ENCODE measurements at places on chromosomes 16 and 17.

- DNase-seq = no peak
Observed at GRCh38 chr17:69960755-69961154, 114.3 kb upstream of the KCNJ16 start.

DNA sequence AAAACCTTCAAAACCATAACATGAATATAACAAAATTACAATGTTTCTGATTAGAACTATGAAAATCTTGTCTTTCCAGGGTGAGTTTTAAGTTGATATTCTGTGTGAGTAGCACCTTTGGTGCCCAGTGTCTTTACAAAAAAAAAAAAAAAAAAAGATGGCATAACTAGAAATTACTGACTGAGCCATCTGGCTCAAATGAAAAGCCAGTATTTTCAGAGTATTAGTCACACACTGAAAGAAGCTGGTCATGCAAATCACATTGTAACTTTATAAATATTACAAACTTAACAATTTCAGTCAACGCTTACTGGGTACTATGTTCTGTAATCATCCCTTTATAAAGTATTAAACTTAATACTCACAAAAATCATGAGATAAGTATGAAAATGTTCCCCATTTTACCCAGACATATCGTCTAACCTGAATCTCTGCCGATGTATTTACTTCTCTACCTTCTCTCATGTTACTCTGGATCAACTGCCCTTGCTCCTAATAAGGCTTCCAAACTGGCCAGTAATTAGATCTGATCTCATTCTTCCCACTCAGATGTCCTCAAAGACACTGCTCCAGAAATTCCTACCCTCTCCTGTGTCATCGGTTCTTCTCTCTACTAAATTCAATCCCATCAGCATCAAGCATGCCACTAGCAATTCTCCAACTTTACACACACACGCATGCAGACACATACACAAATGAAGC is 25.4 kb downstream of the UBE2G1 start:
- DNase-seq = no peak

GRCh38 chr16:81779536-81780320 is 637 bp downstream of the PLCG2 start:
- DNase-seq = no peak

GRCh38 chr17:43877031-43877430 is 30.1 kb downstream of the CD300LG start:
- no peak for DNase-seq

- DNase-seq = no peak
Observed at GRCh38 chr16:10558305-10558704, 22.1 kb downstream of the EMP2 start.

GRCh38 chr17:41049110-41049509 is 2.0 kb upstream of the KRTAP2-1 start:
- DNase-seq = no peak

- no peak for DNase-seq
Observed at GRCh38 chr16:5917436-5918195, 820.0 kb upstream of the EEF2KMT start.

DNA sequence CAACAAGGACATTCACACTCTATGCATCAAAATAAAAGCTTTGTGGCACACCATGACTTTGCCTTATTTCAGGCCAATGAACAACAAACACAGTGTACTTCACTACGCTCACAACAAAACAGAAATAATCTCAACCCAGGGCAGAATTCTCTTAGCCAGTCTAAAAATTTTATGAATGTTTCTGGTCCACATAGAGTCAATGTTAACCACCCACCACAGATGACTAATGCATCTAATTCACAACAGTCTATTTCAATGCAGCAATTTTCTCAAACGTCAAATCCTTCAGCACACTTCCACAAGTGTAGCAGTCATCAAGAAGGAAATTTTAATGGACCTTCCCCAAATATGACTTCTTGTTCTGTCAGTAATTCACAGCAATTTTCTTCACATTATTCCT is 101.7 kb downstream of the CHD9 start:
- DNase-seq = no peak

DNA sequence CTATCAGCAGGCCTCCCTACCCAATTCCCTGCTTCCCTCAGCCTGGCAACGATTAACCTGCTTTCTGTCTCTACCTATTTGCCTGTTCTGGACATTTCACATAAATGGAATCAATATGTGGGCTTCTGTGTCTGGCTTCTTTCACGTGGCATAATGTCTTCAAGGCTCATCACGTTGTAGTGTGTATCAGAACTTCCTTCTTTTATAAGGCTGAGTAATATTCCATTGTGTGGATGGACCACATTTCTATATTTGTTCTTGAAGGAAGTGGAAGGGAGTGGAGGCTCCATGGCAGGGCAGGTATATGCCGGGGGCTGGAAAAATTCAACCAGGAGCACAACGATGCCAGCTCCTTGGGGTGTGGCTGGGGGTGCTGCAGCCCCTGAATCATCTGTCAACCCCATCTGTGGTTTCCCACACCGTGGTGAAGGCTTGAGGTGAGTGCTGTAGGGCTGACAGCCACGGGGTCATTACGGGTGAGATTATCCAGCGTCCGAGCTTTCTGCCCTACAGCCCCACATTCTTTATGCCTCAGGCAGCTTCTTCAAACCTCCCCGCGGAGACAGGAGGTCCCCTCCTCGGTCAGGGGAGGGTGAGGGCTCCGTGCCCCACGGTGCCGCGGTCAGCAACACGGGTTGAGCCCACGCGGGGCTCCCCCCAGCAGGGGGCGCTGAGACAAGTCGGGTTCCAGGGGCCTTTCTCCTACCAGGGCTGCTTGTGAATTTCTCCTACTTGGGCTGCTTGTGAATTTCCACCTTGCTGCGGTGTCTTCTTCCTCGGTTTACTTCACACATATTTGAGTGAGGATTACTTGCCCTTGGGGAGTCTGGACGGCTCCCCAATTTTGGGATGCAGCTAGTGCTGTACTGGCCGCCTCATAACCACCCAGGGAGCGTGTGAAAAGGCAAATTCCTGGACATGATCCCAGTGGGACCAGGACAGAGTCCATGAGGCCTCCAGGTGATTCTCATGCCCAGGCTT is 18.3 kb upstream of the WFIKKN2 start:
- DNase-seq = peak; percentile 27

DNA sequence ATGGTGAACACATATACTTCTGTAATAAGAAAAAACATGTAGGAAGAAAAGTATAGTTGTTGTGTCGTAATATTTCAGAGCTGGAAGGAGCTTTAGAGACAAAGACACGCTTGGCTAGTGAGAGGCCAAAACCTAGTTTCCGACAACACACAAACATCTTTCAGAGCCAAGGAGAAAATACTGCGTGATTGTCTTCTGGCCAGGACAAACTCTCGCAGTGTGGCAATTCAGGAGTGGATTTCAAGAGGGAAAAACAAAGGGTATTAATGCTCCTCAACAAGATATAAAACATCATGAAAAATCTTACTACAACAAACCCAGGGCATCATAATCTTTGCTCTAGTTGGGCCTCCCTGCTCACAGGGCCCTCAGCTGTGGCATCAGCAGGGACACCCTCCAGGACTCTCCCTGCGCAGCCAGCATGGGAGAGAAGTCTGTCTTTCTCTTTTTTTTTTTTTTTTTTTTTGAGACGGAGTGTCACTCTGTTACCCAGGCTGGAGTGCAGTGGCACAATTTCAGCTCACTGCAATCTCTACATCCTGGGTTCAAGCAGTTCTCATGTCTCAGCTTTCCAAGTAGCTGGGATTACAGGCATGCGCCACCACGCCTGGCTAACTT is 66.4 kb downstream of the CYB5B start:
- no peak for DNase-seq

- no peak for DNase-seq
Observed at GRCh38 chr16:49514073-49514980, 140.7 kb downstream of the C16orf78 start.

DNA sequence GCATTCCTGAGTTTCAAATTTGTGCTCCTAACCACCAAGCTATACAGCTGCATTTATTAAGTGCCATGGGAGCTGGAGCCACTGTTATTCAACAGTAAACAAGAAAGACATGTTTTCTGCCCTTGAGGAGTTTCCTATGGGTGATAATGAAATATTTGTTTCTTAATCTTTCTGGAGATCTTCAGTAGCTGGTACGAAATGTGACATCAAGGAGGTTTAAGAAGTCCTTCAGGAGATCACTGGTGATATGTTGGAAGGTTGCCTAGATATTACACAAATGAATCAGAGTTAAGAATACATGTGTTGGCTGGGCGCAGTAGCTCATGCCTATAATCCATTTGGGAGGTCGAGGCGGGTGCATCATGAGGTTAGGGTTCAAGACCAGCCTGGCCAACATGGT is 14.9 kb downstream of the RHOT1 start:
- DNase-seq = no peak

- peak; percentile 21 for DNase-seq
Observed at GRCh38 chr16:86044241-86044671, 145.3 kb downstream of the IRF8 start.

DNA sequence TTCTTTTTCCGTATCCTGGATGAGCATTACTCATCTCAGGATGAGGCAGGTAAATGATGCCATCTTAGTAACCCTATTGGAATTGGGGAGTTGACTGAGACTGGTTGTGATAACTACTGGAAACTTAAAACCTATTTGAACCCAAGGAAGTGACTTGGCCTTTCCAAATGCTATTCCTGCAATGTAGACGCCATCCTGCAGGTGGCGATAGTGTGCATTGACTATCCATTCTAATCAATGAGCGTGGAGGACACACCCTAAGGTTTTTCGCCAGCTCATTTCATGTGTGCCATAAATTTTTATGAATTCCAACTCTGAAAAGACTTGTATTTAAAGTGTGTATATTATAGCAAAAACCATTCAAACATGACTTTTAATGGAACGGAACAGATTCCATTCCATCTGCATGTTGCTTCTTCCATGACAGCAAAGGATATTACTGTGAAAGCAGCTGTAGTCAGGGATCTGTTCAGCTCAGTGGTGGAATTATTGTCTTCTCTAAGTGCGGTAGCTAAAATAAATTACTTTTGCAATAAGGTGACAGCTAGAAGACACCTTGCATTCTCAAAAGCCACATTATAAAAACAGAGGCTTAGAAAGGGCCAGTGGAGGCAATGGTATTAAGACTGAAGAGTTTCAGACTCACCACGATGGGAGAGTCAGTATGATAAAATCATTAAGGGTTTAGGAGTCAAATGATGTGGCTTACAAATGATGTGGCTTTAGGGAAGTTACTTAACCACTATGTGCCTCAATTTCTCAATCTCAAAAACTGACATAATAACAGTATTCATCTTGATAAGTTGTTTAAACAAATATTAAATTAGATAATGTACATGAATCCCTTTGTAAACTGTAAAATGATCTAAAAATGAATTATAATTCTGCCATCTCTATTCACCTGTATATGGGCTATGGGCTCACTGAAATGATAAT is 55.5 kb downstream of the SYT17 start:
- DNase-seq = no peak

DNA sequence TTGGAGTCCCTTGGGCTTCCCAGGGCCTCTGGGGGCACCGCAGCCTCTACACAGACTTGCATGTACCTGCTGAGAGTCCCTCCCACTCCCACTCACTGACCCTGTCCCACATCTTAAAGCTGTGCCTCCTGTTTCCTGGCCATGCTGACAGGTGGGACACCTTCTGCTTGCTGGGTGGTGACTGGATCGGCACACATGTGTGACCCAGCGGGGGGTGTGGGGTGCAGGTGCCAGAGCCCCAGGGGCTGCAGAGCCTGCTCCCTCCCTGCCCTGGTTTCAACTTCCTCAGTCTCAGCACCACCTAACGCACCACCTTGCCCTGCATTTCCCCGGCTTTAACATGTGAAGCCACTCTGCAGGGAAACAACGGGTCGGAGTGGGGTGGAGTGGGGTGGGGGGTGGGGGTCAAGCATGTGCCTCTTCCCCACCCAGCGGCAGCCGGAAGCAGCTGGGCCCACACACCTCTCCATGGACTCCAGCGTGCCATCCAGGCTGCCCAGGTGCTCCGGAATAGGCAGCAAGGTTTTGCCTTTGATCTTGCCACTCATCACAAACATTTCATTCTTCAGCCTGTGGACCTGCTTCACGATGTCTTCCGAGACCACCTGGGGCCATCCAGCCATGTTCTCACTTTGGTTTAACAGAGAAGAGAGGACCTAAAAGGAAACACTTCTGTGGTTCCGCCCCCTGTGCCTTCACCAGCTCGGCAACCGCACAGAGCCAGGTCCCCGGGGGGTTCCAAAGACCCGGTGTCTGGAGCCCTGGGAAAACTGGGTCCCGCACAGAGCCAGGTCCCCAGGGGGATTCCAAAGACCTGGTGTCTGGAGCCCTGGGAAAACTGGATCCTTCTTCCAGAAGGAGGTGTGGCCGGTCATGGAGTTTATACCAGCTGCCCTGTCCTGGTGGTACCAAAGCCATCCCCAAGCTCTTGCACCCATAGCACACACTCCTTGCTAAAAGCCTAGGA is 4.7 kb downstream of the DNAH17 start:
- DNase-seq = no peak

All from T-cell (primary cell).